Adrenal gland (tissue), 19 donors: ENCODE measurements at places on chromosomes 2 and 18.

GRCh38 chr2:153179808-153180207 lies 298.8 kb downstream of the RPRM start:
- no peak for DNase-seq

DNA sequence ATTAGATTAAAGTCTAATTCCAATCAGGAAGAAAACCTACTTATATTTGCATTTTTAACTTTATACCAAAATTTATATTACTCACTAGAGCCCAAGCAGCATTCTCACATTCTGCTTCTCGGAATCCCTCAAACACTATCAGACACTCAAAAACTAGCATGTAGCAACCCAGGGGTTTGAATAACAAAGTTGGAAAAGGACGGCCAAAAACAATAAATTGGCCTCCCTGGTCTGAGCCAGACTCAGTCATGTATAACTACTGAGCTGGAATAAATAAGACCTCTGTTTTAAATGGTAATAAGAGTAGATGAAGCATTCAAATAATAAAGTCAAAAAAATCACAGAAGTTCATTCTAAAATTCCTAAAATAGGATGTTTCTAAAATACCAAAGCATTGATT lies 290.9 kb downstream of the IRS1 start:
- no peak for DNase-seq

DNA sequence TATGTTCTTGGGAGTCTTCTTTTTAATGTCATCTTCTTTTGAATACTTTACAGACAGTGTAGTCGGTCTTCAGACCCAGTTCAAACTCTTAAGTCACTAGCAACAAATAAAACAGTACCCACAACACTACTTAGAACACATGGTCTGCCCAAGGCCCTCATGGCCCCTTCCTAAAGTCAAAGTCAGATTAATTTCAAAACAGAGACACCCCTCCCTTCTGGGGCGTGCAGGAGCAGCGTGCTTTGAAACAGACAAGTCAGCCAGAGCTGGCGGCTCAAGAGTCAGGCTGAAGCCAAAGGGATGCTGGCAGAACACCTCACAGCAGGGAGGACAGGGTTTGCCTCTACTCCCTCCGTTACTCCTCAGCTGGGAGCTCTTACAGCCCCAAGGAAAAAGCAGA lies 77.5 kb downstream of the TFCP2L1 start:
- no peak for DNase-seq

DNA sequence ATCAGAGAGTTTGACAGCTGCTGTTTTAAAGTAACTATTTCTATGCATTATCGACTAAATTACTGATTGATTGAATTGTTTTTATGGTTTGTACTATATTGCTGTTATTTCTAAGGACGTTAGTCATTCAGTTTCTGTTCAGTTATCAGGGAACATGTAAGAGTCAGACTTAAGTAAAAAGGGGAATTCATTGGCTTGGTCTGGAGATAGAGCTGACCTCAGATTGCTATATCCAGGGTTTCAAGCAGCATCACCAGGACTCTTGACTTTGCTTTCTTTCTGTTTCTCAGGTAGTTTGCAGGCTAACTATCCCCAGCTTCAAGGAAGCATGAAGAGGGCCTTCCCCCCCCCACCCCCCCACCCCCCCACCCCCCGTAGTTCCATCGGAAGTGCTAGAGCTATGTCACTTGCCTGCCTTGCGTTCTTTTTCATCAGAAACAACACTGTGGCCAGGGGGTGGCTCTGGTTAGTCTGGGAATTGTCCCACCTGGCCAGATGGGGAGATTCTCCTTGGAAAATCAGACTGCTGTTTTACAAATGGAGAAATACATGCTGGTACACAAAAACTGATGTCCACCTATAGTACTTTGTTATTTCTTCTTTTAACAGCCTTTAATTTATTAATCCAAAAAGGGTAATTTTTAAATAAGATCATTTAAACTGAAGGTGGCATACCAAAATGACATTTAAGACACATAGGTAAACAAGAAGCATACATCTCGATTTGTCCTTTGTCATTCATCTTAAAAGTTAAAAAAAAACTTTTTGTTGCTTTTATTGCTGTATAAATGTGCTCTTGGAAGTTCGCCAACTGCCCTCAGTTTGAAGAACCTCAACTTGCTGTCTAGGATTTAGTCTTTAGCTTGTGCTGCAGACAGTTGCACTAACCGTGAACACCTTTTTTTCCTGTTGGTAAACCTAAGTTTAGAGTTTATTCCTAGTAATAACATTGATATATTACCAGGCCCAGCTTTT lies 9.4 kb downstream of the SMAD4 start:
- no peak for DNase-seq

- no peak for DNase-seq
Observed at GRCh38 chr2:141493936-141494335, 636.9 kb downstream of the LRP1B start.

GRCh38 chr2:24474053-24474452 lies 17.0 kb upstream of the NCOA1 start:
- DNase-seq, result no peak

DNA sequence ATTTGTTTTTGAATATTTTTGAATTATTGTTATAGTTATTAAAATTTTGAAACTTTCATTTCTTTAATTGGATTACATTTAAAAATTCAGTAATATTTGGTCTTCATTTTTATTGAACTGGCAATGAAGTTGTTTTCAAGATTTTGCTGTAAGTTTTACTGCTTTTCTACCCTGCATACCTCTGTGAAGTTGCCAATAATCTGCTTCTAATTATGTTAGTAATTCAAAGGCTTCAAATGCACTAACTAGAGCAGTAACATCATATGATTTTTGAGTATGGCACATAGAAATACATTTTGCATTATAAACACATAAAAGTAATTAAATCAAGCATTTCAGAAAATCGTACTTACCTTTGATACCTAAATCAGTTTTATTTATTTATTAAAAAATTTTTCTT lies 40.3 kb upstream of the FAM171B start:
- no peak for DNase-seq

GRCh38 chr2:215082446-215082845 lies 56.0 kb downstream of the ABCA12 start:
- DNase-seq, result no peak

DNA sequence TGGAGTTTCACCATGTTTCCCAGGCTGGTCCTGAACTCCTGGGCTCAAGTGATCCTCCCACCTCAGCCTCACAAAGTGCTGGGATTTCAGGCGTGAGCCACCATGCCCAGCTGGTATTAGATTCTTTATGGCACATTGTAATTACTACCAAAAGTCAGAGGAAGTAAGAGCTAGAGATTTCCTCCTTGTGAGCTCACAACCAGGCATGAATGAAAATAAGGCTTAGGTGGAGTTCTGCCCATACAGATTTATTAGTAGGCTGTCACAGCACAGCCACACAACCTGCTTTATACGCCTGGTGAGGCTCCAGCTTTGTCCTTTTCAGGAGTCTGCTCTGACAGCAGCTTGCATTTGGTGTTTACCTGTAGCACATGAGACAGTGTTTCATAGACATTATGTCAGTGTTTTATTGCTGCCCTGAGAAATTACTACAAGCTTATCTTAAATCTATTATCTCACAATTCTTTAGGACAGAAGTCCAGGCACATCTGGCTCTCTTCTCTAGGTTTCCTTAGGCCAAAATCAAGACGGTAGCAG lies 156.6 kb downstream of the TANC1 start:
- DNase-seq, result peak; percentile 66
